ENCODE measurements at places on chromosomes 3 and 15. TPM values are rescaled to one million over a fixed set of nuclear protein-coding genes. Genes with fewer than 3 reads are reported as not detected.

- no peak overlapping the region for H3K4me3 ChIP-seq
- H3K4me1 ChIP-seq, result peaks cover 57% of the 10 kb centered on the region
- no peak overlapping the region for H3K27ac ChIP-seq
- peak; percentile 28 for DNase-seq
These were observed 3.8 kb upstream of the FOXB1 start for GRCh38 chr15:60000113-60000823.

DNA sequence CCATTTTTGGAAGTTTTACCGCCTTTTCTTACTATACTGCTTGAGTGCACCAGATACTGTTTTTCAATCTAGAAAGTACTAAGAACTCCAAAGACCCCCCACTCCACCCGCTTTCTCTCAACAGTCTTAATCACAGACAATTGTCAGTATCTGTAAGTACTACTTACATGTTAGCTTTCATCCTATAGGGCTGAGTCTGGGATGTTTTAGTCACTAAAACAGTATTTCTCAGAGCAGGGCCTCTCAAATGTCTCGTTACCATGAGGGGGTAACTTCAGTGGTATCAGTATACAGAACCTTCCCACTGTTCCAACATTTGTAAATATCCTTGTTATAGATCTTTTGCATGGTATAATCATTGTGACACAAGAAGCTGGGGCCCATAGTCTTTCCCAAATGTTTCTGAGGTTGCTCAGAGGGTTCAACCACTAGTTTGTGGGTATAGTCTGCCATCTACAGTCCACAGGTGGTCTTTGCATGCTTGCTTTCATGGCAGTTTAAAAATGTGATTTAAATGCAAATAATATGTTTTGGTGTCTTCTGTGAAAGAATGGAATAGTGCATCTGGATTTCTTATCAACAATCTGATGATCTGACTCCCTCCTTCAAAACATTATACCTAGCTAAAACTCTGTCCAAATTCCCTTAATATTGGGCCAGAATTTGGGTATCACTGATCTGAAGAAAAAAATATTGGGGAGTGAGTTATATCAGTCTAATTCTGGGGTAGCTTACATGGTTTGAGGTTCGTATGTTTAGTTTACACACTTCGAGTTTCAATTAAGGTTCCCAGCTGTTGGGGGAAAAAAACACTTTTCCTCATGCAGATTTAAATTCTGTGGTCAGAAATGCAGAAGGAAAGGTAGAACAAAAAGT lies 18.0 kb upstream of the DNAJC13 start:
- no peak overlapping the region for H3K27ac ChIP-seq
- DNase-seq, result peak; percentile 53
- H3K36me3 ChIP-seq, result no peaks in the 10 kb centered on the region
- no peaks in the 10 kb centered on the region for H3K27me3 ChIP-seq

DNA sequence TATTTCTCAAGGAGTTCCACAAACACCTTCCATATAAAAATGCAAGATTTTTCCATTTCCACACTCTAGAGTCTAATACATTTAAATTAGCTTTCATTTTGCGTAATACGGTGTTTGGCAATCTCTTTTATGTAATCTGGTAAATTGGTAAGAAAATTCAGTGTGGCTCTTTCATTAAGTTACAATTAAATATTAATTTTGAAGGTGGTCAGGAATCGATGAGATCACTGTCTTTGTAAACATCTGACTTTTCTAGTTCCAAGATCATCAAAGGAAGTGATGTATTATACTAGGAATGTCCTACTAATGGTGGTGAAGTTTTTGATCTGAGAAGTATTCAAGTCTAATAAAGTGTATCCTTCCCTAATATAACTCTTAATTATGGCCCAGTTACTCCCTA lies 1.1 kb upstream of the UTS2B start:
- H3K27ac ChIP-seq, result no peak overlapping the region
- no peaks in the 10 kb centered on the region for H3K4me1 ChIP-seq
- no peak for DNase-seq
- H3K27me3 ChIP-seq, result no peaks in the 10 kb centered on the region
- no peak overlapping the region for H3K4me3 ChIP-seq

The ADAMTS7 gene
- total RNA-seq, result 0.11 TPM

The MST1R gene
- total RNA-seq, result 0.55 TPM
